ENCODE measurements at places on chromosomes 4 and X.

GRCh38 chr4:22052076-22052475 lies 103.5 kb upstream of the KCNIP4 start:
- no peak for DNase-seq

GRCh38 chr4:90845777-90846176 lies 718.6 kb downstream of the CCSER1 start:
- no peak for DNase-seq

GRCh38 chrX:9222299-9222698 lies 188.4 kb upstream of the FAM9B start:
- no peak for DNase-seq

- no peak for DNase-seq
These were observed 238.1 kb upstream of the GPC4 start for GRCh38 chrX:133653358-133653757.

GRCh38 chrX:139141370-139141769 lies 389.2 kb upstream of the F9 start:
- no peak for DNase-seq

All from stimulated activated CD4-positive, alpha-beta T cell treated with anti-CD3 and anti-CD28 coated beads, Interleukin-1b, Interleukin-23, amount 100 ng/mL, for 4 hours (primary cell).